ENCODE measurements at places on chromosomes 5 and 9.

- no peak for DNase-seq
Observed at GRCh38 chr5:175772747-175773533, 98.4 kb upstream of the CPLX2 start.

- no peak for DNase-seq
Observed at GRCh38 chr9:16139774-16140173, 586.9 kb downstream of the CCDC171 start.

GRCh38 chr5:147400881-147401280, 109.0 kb downstream of the DPYSL3 start:
- no peak for DNase-seq

- DNase-seq: no peak
Observed at GRCh38 chr9:12778389-12778788, 3.6 kb downstream of the LURAP1L start.

GRCh38 chr9:90511711-90512110, 130.9 kb downstream of the DIRAS2 start:
- no peak for DNase-seq

DNA sequence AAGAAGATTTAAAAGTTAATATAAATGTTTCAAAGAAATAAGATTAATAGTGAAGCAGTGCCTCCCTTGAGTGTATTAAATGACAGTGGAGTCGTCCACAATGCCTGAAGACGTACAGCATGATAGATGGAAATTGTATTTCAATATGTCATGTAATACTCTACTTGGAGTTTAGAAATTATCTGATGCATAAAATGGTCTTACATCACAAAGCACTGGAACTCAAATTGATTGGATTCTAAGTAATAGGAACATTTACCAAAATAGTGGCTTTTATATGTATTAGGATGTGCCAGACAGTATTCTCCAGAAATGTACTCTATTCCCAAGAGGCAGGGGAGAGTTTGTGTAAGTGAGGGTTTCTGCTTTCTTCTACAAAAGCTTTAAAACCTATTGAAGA, 49.4 kb downstream of the CDH10 start:
- no peak for DNase-seq

- DNase-seq: no peak
Observed at GRCh38 chr5:27571681-27572080, 533.3 kb upstream of the CDH9 start.

All from stimulated activated CD4-positive, alpha-beta T cell treated with anti-CD3 and anti-CD28 coated beads, Interleukin-1b, Interleukin-23, amount 100 ng/mL, for 24 hours (primary cell).